ENCODE measurements at places on chromosomes 16 and 17. TPM values are rescaled to one million over a fixed set of nuclear protein-coding genes. Genes with fewer than 3 reads are reported as not detected.

Gene CHST4
- total RNA-seq: not detected

Gene IL34
- 6.5 TPM for total RNA-seq

GRCh38 chr16:27803775-27804549 lies 254.0 kb downstream of the KATNIP start:
- H3K4me3 ChIP-seq: no peak overlapping the region
- no peak for DNase-seq
- no peak overlapping the region for H3K27ac ChIP-seq
- no peaks in the 10 kb centered on the region for H3K27me3 ChIP-seq
- no peaks in the 10 kb centered on the region for H3K36me3 ChIP-seq
- no peaks in the 10 kb centered on the region for H3K4me1 ChIP-seq

DNA sequence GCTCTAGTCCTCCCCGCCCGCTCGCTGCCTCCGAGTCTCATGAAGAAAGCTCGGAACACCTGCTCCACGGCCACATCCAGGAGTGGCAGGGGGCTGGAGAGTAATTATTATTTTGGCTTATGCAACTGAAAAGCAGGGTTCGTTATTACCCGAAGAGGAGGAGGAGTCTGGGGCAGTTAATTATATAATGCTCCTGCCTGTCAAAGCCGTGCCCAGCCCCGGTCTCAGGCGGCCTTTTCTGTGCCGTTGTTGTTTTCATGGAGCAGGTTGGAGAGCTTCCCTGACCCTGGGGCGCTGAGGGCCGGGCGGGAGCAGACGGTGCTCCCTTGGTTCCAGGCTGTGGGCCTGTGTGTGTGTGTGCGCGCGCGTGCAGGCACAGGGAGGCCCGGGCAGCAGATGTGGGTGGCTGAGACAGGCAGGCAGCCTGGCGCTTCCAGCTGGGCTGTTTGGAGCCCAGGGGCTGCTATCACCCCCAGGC lies 2.4 kb downstream of the JPH3 start:
- H3K4me1 ChIP-seq: no peaks in the 10 kb centered on the region
- DNase-seq: no peak
- peaks cover 66% of the 10 kb centered on the region for H3K27me3 ChIP-seq

DNA sequence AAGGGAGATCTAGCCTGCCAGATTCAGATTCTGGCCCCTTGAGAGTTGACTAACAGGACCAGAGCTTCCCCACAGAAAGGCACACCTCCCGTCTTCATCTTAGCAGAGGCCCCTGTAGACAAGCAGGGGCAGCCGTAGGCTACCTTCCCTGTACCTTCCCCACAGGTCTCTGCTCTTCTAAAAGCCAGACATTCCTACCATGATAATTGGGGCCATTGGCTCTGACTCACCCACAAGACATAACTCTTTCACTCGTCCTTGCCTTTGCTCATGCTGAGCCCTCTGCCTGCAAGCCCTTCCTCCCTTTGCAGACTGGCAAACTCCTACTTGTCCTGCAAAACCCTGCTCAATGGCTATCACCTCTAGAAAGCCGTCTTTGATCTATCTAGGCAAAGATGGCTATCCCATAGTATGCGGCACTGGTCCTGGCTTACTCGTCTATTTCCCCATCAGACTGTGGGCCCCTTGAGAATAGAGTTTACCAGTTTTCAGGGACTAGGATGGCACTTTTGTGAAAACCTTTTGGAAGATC lies 43.8 kb downstream of the PIMREG start:
- H3K4me1 ChIP-seq: no peaks in the 10 kb centered on the region
- H3K4me3 ChIP-seq: no peak overlapping the region
- DNase-seq: no peak

- no peaks in the 10 kb centered on the region for H3K27me3 ChIP-seq
- H3K36me3 ChIP-seq: no peaks in the 10 kb centered on the region
- DNase-seq: no peak
- no peaks in the 10 kb centered on the region for H3K4me1 ChIP-seq
- no peak overlapping the region for H3K27ac ChIP-seq
Measured at GRCh38 chr16:17930280-17930679, 406.3 kb downstream of the NPIPA8 start.

DNA sequence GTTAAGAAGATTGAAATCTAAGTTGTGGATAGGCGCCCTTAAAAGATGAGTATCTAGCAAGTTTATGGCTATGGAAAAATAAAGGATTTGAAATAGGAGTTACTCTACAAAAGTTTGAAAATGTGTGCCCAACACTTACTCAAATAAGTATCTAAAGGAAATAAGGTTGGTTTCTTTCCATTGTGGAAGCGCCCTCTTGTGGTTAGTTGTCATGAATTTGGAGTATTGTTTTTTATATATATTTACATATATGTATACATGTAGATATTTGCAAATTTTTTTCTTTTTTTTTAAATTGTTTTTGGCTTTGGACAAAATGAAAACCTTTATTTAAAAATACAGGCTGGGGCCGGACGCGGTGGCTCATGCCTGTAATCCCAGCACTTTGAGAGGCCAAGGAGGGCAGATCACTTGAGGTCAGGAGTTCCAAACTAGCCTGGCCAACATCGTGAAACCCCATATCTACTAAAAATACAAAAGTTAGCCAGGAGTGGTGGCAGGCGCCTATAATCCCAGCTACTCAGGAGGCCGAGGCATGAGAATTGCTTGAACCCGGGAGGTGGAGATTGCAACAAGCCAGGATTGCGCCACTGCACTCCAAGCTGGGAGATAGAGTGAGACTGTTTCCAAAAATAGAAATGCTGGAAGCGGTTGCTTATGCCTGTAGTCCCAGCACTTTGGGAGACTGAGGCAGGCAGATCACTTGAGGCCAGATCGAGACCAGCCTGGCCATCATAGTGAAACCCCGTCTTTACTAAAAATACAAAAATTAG lies 24.0 kb upstream of the VPS4A start:
- no peaks in the 10 kb centered on the region for H3K36me3 ChIP-seq
- DNase-seq: no peak
- H3K27me3 ChIP-seq: no peaks in the 10 kb centered on the region
- H3K27ac ChIP-seq: no peak overlapping the region
- peaks cover 6% of the 10 kb centered on the region for H3K4me1 ChIP-seq
- H3K4me3 ChIP-seq: no peak overlapping the region

DNA sequence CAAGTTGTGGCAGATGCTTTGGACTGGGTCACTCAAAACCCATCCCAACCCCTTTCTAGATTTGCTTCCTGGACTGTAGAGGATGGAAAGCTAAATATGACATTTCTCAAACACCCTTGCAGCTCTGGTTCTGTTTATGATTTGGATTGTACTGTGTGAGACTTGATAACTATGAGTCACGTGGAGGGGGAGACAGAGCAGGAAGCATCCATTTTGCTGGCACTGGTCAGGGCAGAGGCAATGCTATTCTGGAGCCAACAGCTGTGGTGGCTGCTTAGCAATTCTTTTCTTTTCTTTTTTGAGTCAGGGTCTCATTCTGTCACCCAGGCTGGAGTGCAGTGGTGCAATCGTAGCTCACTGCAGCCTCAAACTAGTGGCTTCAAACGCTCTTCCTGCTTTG lies 13.6 kb upstream of the TERF2 start:
- peaks cover 37% of the 10 kb centered on the region for H3K4me1 ChIP-seq
- no peak overlapping the region for H3K4me3 ChIP-seq
- no peaks in the 10 kb centered on the region for H3K27me3 ChIP-seq
- no peak for DNase-seq

- no peak for DNase-seq
- no peak overlapping the region for H3K27ac ChIP-seq
- peaks cover 26% of the 10 kb centered on the region for H3K27me3 ChIP-seq
- H3K4me1 ChIP-seq: no peaks in the 10 kb centered on the region
Measured at GRCh38 chr17:1299552-1300370, 20.3 kb downstream of the TRARG1 start.

DNA sequence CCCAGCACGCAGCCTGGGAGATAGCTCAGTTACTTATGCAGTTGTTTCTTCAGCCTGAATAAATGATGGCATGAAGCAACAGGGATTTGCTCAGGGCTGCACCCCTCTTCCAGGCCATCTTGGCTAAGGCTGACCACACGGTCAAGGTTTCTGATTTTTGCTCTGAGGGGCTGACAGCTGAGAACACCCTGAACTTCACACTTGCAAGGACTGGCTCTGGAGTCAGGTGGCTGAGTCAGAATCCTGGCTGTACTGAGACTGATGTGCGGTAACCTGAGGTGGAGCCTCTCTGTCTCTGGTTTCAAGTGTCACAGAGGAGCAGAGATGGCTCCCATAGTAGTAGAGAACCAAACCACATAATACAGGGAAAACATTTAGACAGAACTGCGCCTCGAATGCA lies 4.8 kb downstream of the MTHFSD start:
- no peaks in the 10 kb centered on the region for H3K27me3 ChIP-seq
- no peaks in the 10 kb centered on the region for H3K36me3 ChIP-seq
- peaks cover 6% of the 10 kb centered on the region for H3K4me1 ChIP-seq
- DNase-seq: no peak
- no peak overlapping the region for H3K27ac ChIP-seq

GRCh38 chr16:48810436-48810802 lies 200.4 kb upstream of the N4BP1 start:
- no peak overlapping the region for H3K4me3 ChIP-seq
- no peaks in the 10 kb centered on the region for H3K36me3 ChIP-seq
- H3K27ac ChIP-seq: no peak overlapping the region
- DNase-seq: no peak

DNA sequence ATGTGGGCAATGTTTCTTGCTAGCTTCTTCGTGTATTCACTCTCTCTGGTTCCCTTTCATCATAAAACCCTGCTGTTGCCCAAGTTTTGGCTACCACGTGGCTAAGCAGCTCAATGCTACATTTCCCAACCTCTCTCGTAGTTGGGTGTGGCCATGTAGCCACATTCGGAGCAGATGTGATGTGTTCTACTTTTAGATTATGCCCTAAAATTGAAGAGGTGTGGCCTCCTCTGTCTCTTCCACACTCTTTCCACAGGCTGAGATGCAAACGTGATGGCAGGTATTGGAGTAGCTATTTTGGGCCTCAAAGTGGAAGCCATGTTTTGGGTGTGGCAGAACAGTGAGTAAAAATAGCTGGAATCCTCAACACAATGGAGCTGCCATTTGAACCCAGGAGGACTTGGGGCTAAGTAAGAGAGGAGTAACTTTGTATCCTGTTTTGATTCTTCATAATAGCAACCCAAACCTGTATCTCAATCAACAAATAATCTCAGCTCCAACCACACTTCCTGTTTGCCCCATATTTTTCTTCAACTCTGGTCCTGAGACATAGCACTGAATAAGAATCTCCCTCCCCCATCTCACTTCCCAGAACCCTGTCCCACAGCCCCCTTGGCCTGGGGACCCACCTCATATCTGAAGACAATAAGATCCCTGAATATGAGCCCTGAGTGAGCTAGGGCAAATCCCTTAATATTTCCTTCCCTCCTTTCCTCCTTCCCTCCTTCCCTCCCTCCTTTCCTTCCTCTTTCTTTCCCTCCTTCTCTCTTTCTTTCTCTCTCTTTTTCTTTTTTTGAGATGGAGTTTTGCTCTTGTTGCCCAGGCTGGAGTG lies 4.0 kb downstream of the NUPR1 start:
- no peaks in the 10 kb centered on the region for H3K27me3 ChIP-seq
- DNase-seq: no peak
- H3K27ac ChIP-seq: no peak overlapping the region
- H3K4me1 ChIP-seq: peaks cover 6% of the 10 kb centered on the region

GRCh38 chr16:79638386-79638785 lies 37.8 kb upstream of the MAF start:
- DNase-seq: no peak
- H3K27ac ChIP-seq: no peak overlapping the region
- no peak overlapping the region for H3K4me3 ChIP-seq
- no peaks in the 10 kb centered on the region for H3K27me3 ChIP-seq
- no peaks in the 10 kb centered on the region for H3K36me3 ChIP-seq
